ENCODE measurements at places on chromosomes 12 and 14. TPM values are rescaled to one million over a fixed set of nuclear protein-coding genes. Genes with fewer than 3 reads are reported as not detected.

NXPH4 gene
- polyA plus RNA-seq, result 0.30 TPM

LIN7A gene
- 6.9 TPM for polyA plus RNA-seq

SMIM41 gene
- polyA plus RNA-seq, result 1.9 TPM

DNA sequence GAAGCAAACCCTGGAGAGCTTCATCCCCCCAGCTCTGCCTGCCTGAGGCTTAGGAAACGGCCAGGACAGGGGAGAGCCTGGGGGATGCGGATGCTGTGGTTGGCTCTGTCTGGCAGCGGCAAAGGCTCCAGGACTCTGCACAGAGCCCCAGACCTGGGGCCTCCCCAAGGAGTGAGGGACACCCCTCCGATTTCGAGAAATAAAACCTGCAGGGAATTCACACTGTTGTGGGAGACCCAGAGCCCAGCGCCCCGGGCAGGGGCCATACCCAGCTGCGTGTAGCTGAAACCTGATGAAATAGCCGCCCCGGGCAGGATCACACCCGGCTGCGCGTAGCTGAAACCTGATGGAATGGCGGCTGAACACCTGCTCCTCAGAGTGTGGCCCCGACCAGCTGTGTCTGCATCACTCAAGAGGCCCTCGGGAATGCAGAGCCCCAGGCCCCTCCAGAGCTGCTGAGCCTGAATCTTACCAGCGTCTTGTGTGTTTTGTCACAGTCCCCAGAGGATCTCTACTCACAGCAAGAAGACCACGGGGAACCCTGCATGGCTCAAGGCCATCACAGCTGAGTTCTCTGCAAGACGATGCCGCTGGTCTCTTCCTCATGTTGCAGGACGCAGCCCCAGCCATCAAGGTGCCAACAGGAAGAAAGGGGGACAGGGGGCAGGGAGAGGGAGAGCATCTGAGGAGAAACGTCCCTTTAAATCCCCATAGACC is 46.5 kb upstream of the GALNT9 start:
- DNase-seq, result no peak

GRCh38 chr12:123165537-123165936 is 14.6 kb upstream of the PITPNM2 start:
- DNase-seq, result no peak

DNA sequence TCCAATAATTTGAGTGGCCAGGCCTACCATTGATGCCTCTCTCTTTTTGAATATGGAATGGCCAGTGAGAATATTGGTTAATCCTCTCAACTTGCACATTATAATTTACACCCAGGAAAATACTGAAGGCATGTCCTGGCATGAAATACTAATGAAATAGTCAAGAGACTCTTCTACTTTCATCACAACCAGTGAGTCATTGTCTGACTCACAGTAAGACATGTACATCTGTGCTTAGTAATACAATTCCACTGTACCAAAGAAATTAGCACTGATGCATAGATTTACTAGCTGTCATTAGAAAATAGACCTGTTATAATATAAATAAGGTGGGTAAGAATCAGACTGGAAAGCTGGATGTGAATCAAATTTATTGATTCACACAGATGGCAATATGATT is 31.6 kb downstream of the KCNC2 start:
- peak; percentile 96 for DNase-seq
